ENCODE measurements at places on chromosomes 2 and 18. TPM values are rescaled to one million over a fixed set of nuclear protein-coding genes. Genes with fewer than 3 reads are reported as not detected.

ANKRD62 gene
- total RNA-seq = not detected

AQP12B gene
- not detected for total RNA-seq

CNGA3 gene
- not detected for total RNA-seq

AQP12A gene
- total RNA-seq = not detected

LYG1 gene
- total RNA-seq = 0.44 TPM

TACR1 gene
- 0.29 TPM for total RNA-seq

VWA3B gene
- not detected for total RNA-seq

Data from placental pericyte (primary cell).